GM10248 (cell line): ENCODE measurements at places on chromosomes 5 and 9.

DNA sequence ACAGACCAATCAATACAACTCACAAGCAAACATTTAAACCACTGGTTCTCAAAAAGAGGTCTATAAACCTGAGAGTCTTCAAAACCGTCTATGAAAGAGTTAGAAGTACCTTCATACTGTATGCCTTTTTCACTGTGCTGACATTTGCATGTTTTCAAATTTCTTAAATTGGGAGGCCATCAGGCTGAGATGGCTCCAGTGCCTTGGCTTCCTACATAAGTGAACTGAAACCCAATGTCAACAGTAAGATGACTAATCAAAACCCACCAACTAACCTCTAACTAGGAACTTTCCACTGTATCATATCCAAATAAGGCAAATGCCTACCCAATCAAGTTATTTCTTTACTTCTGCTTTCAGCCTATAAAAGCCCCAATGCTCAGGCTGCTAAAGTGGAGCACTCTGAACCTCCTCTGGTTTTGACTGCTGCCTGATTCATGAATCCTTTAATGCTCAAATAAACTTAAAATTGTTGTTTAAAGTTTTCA lies 35.1 kb downstream of the FAM13B start:
- DNase-seq = peak; percentile 48

DNA sequence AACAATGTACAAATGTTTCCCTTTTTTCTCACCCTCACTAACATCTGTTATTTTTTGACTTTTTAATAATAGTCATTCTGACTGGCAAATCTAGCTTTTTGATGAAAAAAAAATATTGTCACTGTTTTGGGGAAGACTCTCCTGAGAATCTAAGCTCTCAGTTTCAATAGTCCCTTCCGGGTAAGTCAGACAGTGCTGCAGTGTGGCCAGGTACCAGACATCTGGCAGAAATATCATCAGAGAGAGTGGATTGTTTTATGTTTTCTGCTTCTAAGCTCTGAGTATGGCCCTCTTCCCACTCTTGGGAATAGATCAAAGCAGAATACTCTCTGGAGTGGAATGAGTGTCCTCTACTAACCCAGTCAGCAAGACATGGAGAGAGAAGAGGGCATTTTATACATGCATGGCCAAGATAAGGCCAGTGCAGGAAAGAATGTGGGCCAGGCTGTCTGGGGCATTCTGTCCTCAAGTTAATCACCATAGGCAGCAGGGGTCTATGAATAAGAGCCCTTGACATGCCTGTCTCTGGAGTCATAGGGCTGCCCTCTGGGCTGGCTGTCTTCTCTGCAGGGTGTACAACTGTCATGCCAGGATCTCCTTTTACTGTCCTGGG lies 38.5 kb upstream of the OR2S2 start:
- no peak for DNase-seq

GRCh38 chr9:112299514-112299913 lies 33.9 kb downstream of the PTBP3 start:
- no peak for DNase-seq

DNA sequence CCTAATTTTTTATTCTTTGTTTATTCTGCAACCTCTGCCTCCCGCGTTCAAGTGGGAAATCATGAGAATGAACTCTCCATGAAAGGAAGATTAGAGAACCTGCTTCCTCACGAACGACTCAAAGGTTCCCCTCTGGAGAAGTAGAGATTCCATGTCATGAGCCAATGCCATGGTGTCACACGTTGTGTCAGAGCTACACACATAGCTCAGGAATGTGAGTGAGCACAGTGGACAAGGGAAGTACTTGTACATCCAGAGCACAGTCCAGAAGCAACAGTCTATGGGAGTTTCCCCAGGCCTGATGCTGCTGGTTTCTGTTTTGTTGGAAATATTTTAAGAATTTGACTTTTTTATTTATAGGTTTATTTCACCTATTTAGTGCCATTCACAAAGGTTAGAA lies 26.8 kb upstream of the PPP2CA start:
- DNase-seq = no peak

DNA sequence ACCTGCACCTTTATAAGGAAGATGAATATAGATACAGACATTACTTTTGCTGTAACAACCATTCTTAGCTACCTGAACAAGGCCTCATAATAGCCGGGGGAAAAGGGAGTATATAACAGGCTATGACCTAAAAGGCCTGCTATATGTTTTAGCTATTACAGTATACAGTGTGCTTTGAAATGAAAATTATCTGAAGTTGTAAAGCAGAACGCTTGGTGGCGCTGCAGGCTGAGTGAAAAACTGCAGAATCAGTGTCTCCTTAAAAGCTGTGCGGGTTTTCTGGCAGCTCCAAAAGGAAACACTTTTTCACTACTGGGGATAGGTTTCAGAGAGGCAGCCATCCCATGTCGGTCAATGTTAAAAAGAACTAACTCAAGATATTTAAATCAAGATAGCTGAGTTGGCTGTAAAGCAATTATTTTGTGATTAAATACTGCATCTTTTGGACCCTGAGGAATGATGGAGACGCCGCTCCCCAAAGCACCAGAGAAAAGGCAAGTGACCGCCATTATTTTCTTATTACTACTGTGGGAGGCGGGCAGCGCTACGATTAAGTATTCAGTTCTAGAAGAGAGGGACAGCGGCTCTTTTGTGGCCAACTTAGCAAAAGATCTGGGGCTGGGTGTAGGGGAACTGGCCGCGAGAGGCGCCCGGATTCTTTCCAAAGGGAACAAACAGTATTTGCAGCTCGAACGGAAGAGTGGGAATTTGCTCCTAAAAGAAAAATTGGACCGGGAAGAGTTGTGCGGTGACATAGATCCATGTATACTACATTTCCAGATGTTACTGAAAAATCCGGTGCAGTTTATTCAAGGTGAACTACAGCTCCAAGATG lies 5.9 kb downstream of the PCDHB6 start:
- DNase-seq = no peak

GRCh38 chr5:142669477-142669876 lies 16.4 kb downstream of the FGF1 start:
- no peak for DNase-seq

GRCh38 chr5:76874088-76874581 lies 24.3 kb downstream of the S100Z start:
- DNase-seq = peak; percentile 42

DNA sequence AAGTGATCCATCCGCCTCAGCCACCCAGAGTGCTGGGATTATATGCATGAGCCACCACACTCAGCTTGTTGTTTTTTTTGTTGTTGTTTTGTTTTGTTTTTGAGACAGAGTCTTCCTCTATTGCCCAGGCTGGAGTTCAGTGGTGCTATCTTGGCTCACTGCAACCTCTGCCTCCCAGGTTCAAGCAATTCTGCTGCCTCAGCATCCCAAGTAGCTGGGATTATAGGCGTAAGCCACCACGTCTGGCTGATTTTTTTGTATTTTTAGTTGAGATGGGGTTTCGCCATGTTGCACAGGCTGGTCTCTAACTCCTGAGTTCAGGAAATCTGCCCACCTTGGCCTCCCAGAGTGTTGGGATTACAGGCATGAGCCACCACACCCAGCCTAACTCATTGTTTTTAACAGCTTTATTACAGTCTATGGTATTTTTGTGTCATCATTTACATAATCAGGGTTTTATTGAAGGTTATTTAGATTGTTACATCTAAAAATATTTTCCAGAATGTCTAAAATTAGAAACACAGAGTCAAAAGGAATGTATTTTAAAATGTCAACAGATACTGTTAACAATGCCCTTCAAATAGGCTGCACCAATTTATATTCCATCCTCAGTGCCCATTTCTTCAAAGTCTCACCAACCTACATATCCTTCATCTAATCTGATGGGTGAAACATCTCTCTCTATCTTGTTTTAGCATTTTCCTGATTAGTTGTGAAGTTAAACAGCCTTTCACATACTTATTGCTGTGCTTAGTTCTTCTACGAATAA lies 18.6 kb downstream of the KIF3A start:
- no peak for DNase-seq
